ENCODE measurements at places on chromosomes 1 and 21.

DNA sequence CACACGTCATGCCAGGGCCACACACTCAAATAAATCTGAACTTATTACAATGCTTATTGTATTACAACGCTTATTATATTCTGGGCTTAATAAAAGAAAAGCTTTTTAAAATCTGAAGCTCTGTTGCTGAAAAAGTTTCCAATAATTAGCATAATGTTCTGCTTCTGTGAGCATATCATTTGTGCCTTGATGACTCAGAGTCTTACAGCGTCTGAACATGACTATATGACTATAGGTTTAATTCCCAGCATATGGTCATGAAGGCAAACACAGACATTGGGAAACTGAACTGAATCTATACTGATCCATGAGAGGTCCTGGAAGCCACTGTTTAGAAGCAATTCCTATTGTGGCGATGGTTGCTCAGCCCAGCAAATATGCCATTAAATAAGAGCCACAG is 66.3 kb downstream of the SIM2 start:
- no peak for DNase-seq

GRCh38 chr1:25697435-25698217 is 81.0 kb downstream of the MAN1C1 start:
- peak; percentile 14 for DNase-seq

DNA sequence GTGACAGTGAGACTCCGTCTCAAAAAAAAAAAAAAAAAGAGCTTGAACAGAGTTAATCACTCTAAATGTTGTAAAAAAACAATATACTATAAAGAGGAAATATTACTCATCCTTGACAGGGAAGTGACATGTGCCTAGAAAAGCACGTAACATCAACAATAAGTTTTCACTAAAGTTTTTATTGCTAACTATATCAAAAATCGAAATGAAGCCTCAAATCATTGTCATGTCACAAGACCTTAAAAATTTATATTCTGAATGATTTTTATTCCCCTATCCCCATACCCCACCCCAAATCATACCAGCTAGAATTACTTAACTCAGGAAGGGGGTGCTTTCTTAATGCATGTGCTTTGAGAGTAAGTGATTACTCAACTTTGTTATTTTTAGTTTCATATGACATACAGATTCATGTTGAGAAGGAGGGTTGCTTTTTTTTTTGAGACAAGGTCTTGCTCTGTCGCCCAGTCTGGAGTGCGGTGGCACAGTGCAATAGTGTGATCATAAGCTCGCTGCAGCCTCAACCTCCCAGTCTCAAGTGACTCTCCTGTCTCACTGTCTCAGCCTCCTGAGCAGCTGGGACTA is 53.6 kb upstream of the MUTYH start:
- peak; percentile 48 for DNase-seq

DNA sequence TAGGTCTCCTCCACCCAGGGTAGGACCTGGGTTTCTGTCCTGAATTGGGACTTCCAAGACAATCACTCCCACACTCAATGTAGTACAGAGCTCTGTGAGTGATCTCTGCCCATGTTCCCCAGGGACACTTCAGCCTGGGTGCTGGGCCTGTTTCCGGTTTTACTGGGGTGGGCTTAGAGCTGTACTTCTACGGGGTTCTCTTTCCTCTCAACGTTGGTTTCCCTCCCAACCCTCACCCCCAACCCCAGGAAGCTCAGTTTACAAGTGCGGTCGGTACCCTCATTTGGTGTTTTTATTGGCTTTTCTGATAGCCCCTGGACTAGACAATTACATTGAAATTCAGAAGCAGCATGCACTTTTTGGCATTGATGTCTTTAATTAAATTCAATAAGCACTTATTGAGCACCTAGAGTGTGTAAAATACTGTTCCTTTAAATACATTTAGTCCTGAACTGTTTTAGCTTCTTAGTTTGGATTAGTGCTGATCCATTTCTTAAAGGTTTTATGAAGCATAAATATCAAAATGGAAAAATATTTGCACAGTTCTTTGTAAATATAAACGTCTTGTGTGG is 542 bp upstream of the XPR1 start:
- DNase-seq = no peak

DNA sequence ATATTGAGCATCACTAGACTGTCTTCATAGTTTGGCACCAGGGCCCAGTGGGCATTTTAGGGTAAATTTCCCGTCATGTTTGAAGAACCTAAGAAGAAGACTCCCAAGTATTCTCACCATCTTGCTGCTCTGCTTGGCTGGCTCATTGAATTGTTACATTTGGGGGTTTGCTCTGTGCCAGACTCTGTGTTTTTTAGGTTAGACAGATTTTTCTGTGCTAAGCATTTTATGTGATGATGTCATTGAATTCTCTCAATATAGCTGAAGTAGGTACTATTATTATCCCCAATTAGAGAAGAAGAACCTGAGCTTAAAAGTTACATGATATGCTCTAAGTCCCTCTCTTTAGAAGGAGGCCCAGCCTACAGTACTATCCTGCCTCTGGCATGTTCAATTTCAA is 28.0 kb upstream of the DNASE2B start:
- DNase-seq = no peak

- DNase-seq = no peak
These were observed 3.9 kb downstream of the C1orf87 start for GRCh38 chr1:60069691-60070090.

GRCh38 chr21:31872452-31873274 is at the start of gene HUNK:
HUNK (plus strand) TSS chr21:31873020; CDS start chr21:31873675, 655 bp downstream.
- no peak for DNase-seq
